ENCODE measurements at places on chromosomes 7 and 10. TPM values are rescaled to one million over a fixed set of nuclear protein-coding genes. Genes with fewer than 3 reads are reported as not detected.

Gene NACAD
- 0.85 TPM for polyA plus RNA-seq

Gene UCMA
- not detected for polyA plus RNA-seq

Gene TEX47
- polyA plus RNA-seq, result not detected

Gene LRRC4
- 8.1 TPM for polyA plus RNA-seq

Gene MSMB
- polyA plus RNA-seq, result 18.5 TPM

Gene SPRN
- polyA plus RNA-seq, result 0.11 TPM

Gene HOXA3
- polyA plus RNA-seq, result 1.9 TPM
